ENCODE measurements at places on chromosomes 16 and 17.

DNA sequence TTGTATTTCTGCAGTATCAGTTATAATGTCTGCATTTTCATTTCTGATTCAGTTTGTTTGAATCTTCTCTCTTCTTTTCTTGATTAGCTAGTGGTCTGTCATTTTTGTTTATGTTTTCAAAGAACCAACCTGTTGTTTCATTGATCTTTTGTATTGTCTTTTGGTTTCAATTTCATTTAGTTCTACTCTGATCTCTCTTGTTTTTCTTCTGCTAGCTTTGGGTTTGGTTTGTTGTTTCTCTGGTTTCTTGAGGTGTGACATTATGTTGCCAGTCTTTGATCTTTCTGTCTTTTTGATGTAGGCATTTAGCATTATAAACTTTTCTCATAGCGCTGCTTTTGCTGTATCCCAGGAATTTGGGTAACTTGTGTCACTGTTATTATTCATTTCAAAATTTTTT, 107.2 kb downstream of the PHKB start:
- peak; percentile 33 for DNase-seq

DNA sequence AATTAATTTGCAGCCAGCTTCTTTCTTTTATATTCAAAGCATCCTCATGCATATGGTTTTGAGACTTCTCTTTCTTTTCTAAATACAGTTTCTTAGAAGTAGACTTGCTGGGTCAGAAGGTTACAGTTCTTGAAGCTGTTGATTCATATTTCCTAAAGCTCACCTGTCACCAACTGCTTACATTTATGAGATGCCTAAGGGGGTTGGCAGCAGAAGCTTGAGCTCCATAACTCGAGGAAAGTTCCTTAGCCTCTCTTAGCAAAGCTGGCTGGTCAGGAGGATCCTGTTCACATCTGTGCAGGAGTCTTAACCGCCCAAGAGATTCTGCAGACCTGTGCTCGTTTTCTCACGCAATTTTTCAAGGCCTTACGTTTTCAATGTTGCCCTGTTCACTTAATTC, 218.8 kb downstream of the SNX29 start:
- DNase-seq, result no peak

- no peak for DNase-seq
Measured at GRCh38 chr17:74579900-74580299, 12.2 kb downstream of the CD300LD start.

DNA sequence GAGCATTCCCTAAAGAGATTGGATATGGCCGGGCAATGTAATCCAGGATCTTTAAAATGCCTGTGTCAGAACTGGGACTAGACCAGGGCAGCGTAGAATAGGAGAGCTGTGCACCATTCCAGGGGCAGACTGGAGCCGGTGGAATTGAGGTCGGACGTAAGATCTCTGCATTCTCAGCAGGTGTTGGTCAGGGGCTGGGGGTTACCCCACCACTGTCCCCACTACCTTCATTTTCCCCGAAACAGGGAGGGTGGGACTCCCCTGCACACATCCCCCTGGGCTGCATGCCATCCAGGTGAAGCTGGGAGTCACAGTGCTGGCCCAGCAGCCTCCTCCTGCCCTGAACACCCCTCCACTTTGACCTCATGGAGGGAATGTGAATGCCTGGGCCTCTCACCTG, 17.8 kb downstream of the OSBPL7 start:
- no peak for DNase-seq

DNA sequence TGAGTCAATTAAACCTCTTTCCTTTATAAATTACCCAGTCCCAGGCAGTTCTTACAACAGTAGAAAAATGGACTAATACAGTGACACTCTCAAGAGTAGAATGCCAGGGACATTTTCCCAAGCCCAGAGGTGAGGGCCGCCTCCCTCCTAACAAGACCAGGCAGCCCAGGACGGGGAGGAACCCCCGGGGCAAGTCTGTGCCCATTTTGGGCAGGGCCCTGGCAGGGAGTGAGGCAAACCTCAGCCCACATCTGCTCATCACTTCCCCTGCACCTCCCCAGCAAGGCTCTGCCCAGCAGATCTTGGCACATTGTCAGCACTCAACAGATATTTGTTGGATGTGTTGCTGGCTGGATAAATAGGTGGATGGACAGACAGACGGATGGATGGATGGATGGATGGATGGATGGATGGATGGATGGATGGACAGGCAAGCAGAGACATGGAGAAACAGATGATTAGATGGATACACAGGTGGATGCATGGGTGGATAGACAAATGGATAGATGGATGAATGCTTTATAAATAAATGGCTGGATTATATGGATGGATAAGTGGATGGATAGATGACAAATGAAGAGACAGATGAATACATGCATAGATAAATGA, 271.3 kb downstream of the PARN start:
- no peak for DNase-seq

- DNase-seq, result no peak
Measured at GRCh38 chr16:31077592-31078396, 3.6 kb downstream of the ZNF646 start.

DNA sequence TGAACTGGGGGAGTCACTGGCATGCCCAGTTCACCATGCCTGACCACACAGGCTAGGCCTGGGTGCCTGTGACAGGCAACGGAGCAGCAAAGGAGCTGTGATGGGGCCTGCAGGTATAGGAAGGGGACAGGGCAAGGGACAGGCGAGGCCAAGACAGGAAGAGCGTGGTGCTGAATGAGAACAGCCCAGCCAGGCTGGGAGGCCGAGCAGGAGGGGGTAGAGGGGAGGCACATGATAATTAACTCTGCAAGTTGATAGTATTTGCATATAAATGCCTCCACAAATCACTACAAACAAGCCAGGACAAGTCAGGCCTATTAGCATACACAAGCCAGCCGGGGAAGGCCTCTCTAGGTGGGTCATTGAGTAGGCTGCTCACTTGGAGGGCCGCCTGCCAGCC, 7.8 kb downstream of the ZFHX3 start:
- DNase-seq, result no peak

- DNase-seq, result no peak
Measured at GRCh38 chr17:82830249-82830661, 9.6 kb downstream of the ZNF750 start.

DNA sequence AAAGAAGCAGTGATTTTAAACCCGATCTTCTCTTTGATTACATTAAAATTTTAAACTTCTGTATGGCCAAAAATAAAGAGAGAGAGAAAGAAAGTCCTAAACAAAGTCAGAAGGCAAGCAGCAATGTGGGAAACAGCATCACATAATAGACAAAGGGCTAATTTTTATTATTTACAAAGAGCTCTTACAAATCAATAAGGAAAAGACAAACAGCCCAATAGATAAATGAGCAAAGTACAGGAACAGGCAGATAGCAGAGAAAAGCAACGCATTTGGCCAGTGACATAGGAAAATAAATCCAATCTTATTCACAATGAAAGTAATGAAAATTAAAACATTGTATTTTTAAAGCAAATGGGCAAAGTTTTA, 93.1 kb downstream of the SALL1 start:
- no peak for DNase-seq

DNA sequence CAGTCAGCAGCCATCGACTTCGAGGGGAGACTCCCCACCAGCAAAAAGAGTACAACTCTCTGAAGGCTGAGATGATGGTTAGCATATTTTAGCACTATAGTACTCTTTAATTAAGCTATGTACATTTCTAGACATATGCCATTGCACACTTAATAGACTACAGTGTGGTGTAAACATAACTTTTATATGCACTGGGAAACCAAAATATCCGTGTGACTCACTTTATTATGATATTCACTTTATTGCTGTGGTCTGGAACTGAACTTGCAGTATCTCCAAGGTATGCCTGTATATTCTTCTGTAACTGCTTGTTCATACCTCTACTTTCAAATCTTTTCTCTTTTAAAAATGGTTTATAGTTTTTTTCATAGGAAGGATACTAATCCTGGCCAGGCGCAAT, 11.0 kb upstream of the NXPH3 start:
- DNase-seq, result no peak

DNA sequence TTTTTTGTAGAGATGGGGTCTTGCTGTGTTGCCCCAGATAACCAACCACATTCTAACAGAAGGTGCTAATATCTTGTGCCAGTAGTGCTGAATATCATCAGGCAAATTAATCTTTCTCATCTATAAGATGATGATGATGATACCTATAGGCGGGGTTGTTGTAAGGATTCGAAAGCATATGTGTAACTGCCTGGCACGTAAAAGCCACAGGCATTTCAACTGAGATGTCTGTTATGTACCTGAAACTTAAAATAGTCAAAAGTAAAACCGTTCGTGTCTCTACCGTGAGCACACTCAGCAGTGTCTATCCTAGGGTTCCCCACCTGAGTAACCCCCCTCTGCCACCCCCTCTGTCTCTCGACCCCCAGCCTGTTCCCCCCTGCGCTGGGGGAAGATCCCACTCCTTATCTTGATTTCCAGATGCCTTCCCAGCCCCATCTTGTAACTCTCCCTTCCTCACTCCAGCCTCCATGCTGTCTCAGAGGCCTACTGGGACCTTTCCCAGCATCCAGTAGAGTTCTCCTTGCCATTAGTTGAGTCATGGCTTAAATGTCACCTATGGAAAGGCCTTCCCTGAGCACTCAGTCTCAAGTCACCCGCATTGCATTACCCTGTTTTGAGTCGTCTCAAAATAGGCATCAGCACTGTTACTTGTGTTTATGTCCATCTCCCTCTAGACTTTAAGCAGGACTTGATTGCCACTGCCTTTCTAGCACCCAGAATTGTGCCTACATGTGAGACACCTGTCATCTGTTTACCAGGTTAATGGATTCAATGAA, 34.1 kb downstream of the CDRT15 start:
- no peak for DNase-seq

GRCh38 chr17:37752482-37752881, 7.6 kb upstream of the HNF1B start:
- DNase-seq, result no peak

DNA sequence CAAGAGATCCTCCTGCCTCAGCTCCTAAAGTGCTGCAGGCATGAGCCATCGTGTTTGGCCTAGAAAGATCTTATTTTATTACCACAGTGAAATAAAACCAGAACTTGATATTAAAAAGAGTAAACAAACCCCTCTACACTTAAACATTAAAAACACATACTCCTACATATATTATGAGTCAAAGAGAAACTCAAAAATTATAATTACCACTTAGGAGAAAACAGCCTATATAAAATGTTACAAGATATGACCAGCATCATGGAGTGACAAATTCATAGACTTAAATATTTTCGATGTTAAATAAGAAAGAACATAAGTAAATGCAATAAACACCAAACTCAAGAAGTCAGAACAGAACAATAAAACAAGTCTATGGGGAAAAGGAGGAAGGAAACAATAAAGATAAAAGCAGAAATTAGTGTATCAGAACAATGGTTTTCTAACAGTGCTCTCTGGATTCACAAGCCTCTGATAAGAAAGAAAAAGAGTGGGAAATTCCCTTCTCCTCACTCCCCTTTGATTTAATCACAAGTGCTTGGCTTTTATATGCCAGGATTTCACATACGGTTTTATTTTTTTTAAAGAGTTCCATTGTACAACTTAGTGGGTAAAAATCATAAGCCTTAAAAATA, 23.0 kb downstream of the SKAP1 start:
- peak; percentile 23 for DNase-seq

DNA sequence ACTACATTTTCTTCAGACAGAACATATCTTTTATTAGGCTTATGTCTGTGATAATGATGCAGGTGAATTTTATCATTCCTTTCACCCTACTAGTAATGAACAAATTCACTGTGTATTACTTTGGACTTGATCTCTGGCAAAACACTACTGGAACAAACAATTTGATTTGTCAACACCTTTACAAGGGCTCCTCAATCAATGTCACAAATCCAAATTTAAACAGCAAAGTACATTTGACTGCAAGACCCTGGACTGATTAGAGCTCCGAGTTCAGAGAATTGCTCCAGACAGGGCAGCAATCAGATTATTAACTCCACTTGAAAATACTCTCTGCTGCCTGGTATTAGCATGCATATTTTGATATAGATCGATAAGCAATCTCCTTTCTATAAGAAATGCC, 547.6 kb upstream of the SALL1 start:
- no peak for DNase-seq

DNA sequence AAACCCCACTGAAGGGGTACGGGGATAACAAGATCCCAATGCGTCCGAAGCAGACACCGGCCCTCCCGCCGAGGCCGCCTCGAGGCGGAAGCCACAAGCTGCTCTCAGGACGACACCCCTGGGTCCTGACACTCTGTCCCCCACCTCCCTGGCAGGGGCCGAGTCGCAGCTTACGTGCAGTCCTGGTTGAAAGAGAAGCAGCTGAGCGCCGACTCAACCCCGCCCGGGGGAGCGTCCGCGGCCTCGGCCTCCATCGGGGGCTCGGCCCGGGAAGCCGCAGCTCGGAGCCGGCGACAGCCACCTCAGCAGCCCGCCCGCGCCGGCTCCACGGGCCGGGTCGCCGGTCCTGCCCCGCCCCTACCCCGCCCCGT, at the start of gene WIPI1:
WIPI1 (minus strand) TSS at position 329 of the 371 bp plus-strand sequence; CDS start at position 254, 75 bp downstream.
- no peak for DNase-seq

GRCh38 chr16:1121009-1121408, 25.0 kb upstream of the C1QTNF8 start:
- no peak for DNase-seq

DNA sequence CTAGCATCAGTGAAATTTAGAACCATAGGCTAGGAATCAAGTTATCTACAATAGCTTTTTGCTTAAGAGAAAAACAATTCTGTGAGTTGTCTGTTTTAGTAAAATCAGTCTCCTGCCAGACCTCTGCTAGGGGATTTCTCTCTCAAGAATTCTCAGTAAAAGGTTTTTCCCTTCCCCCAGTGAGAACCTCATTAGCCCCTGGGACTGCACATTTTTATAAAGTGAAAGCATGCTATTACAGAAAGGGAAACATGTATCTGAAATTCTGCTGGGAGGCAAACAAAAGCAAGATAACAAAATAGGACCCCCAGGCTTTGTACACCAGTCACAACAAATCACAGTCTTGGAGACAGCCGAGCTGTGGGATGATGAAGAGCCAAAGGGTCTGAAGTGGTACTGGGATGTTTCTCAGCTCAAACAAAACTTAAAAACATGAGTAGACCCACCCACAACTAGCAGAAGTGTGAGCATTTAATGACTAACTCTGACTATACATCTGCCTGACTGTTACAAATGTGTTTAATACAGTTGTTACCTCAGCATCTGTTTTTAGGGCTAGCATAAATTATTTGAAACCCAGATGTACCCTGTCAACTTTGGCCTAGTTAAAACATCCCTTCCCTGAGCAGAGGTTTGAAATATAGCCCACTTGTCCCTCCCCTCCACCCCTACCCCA, 20.0 kb upstream of the GLG1 start:
- no peak for DNase-seq

DNA sequence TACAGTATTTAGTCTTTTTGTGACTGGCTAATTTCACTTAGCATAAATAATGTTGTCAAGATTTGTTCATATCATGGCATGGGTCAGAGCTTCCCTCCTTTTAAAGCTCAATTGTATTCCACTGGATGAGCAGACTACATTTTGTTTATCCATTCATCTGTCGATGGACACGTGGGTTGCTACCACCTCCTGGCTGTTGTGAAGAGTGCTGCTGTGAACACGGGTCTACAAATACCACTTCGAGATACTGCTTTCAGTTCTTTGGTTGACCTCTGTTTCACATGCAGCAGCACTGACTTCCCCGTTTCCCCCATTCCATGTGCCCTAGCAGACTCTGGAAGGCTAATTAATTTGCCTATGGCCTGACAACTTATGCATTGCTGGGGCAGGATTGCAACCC, 285.4 kb downstream of the SHISA9 start:
- DNase-seq, result no peak
